ENCODE measurements at places on chromosomes 11 and 22. TPM values are rescaled to one million over a fixed set of nuclear protein-coding genes. Genes with fewer than 3 reads are reported as not detected.

DNA sequence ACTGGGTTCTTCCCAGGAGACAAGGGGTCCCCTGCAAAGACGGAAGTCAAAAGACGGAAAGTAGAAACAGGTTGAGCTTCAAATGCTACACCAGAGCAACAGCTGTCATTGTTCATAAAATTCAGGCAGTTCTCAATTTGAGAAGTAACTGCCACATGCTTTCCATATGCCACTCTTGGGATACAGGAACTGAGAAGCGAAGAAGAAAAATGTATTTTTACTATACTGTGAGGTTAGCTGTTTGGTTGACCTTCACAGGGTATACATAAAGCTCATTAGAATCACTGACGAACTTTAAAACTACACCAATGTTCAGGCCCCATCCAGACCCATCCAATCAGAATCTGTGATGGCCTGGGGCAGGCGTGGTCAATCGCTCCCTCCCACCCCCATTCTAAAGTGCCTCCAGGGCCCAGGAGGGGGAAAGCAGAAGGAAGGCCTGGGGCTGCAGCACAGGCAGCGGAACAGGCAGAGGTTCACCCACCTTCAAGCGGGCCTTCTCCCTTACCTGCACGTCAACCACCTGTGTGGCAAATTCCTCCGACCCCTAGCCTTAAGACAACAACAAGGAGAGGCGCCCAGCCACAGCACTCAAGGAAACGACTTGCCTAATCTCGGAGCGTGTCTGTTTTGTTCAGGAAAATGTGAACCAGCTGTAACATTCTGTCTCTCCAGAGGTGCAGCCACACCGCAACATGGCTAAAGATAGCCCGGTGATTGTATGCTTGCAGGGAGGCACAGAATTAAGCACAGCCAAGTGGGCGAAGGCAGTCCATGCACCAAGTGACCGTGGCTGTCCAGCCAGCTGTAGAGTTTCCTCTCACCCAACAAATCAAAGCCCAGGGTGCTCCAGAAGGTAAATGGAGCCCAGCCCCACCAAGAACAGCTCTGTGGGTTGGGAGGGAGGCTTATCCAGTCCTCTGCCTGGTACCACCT is 82.6 kb downstream of the MICAL3 start:
- H3K27me3 ChIP-seq, result no peaks in the 10 kb centered on the region
- H3K4me1 ChIP-seq, result peaks cover 65% of the 10 kb centered on the region
- H3K27ac ChIP-seq, result peak overlapping the region; percentile 81
- no peak overlapping the region for H3K4me3 ChIP-seq

DNA sequence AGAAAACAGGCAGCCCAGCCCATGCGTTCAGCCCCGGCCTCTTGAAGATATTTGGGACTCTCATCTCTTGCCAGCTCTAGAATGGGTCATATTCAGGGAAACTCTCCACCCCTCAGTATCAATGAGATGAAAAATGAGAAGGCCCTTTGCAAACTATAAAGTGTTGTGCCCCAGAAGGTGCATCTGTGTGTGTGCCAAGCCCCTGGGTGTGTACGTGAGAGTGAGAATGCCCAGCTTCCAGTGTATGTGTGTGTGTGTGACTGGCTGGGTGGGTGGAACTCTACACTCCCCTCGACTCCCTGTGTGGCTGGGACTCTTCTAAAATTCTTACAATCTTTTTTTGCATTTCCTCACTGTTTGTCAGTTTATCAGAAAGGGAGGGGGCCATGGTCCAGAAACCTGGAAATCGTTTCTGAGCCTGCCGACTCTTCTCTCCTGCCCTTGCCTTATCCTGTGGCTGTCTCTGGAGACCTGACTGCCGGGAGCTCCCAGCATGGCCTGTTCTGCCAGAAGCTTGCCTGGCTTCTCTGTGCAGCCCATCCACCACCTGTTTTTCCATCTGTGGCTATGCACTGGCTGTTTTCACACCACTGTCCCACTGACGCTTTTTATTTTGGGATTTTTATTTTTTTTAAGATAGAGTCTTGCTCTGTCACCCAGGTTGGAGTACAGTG is 1.2 kb downstream of the P2RY6 start:
- no peaks in the 10 kb centered on the region for H3K27me3 ChIP-seq
- DNase-seq, result peak; percentile 56
- H3K36me3 ChIP-seq, result no peaks in the 10 kb centered on the region
- H3K4me3 ChIP-seq, result no peak overlapping the region
- no peaks in the 10 kb centered on the region for H3K4me1 ChIP-seq
- no peak overlapping the region for H3K27ac ChIP-seq

The RAB38 gene
- total RNA-seq, result 1.7 TPM

GRCh38 chr22:36728505-36728904 is 25.0 kb upstream of the CACNG2 start:
- no peak overlapping the region for H3K27ac ChIP-seq
- H3K4me3 ChIP-seq, result no peak overlapping the region
- no peaks in the 10 kb centered on the region for H3K36me3 ChIP-seq
- H3K27me3 ChIP-seq, result peaks cover 9% of the 10 kb centered on the region
- DNase-seq, result peak; percentile 30
- H3K4me1 ChIP-seq, result no peaks in the 10 kb centered on the region

GRCh38 chr11:113332023-113332422 is 17.6 kb downstream of the TTC12 start:
- no peak overlapping the region for H3K4me3 ChIP-seq
- H3K36me3 ChIP-seq, result peaks cover 4% of the 10 kb centered on the region
- no peak for DNase-seq
- no peak overlapping the region for H3K27ac ChIP-seq

The DDTL gene
- total RNA-seq, result 0.55 TPM

- no peak for DNase-seq
- no peaks in the 10 kb centered on the region for H3K36me3 ChIP-seq
- H3K27me3 ChIP-seq, result no peaks in the 10 kb centered on the region
- no peak overlapping the region for H3K27ac ChIP-seq
- H3K4me1 ChIP-seq, result no peaks in the 10 kb centered on the region
Observed at GRCh38 chr22:19510919-19511341, 13.3 kb downstream of the CLDN5 start.

- no peak overlapping the region for H3K27ac ChIP-seq
- no peak for DNase-seq
- no peaks in the 10 kb centered on the region for H3K36me3 ChIP-seq
- no peaks in the 10 kb centered on the region for H3K27me3 ChIP-seq
- no peaks in the 10 kb centered on the region for H3K4me1 ChIP-seq
Observed at GRCh38 chr11:78795621-78796261, 221.1 kb upstream of the NARS2 start.

DNA sequence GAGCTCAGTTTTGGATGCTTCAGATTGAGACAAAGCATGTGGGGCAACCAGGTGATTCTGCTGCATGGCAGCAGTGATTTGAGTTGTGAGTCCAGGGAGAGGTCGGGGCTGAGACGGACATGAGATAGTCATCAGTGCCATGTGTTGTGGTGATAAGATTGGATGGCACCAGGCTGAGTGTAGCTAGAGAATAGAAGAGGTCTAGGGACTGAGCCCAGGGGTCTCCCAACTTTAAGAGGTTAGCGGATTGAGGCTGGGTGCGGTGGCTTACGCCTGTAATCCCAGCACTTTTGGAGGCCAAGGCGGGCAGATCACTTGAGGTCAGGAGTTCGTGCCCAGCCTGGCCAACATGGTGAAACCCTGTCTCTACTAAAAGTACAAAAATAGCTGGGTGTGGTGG is 6.3 kb upstream of the CTSD start:
- no peak overlapping the region for H3K27ac ChIP-seq
- H3K4me3 ChIP-seq, result no peak overlapping the region
- no peaks in the 10 kb centered on the region for H3K27me3 ChIP-seq
- H3K36me3 ChIP-seq, result no peaks in the 10 kb centered on the region
